ENCODE measurements at places on chromosomes 12 and 14.

- no peak for DNase-seq
These were observed 2.9 kb upstream of the B3GNT4 start for GRCh38 chr12:122200541-122201175.

DNA sequence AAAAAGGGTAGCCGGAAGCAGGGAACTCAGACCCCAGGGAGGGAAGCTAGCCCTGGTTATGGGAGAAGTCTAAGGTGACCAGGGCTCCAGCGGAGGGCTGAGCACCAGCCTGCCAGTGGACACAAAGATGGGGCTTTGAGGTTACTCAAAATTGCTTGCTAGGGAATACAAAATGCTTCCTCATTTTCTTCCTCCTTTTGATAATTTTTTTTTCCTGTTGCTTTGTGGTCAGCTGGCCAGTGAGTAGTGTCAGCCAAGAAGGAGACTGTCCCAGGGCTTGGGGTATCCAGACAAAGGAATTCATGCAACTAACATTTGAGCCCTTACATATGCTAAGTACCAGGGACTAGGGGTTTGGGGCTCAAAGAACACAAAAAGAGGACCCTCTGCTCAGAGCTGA lies 206.2 kb downstream of the PPM1H start:
- no peak for DNase-seq

DNA sequence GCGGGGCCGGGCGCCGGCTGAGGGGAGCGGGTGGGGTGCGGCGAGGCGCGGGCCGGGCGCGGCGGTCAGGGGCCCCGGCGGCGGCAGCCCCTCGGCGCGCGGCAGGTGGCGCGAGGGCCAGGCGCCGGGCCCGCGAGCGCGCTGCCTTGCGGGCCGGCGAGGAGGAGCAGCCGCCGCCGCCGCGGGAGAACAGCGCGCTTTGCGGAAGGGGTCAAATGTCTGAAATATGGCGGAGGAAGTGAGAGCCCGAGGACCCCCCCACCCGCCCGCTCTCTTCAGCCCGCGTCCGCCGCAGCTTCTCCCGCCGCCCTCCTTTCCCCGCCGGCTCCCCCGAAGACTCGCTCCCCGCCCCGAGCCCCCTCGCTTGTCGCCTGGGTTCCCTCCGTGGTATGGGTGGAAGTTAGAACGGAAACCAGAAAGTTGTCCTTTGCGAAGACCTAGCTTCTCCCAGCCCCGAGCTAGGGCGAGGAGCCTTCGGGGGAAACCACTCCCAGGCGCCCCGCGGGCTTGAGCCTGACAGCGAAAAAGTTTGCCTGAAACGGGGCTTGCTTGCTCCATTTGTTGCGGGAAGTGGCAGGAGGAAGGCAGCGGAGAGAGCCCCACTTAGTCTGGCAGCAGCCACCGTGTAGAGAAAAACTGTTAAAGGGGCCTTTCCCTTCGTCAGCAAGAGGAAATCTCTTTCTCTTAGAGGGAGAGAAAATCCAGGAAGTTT lies 551 bp downstream of the RAP1B start:
- peak; percentile 37 for DNase-seq

- DNase-seq = peak; percentile 66
These were observed 31.6 kb downstream of the WBP11 start for GRCh38 chr12:14771651-14772137.

GRCh38 chr12:90280033-90280432 lies 571.4 kb upstream of the ATP2B1 start:
- no peak for DNase-seq

- no peak for DNase-seq
These were observed 3.1 kb downstream of the CDH24 start for GRCh38 chr14:23054000-23054811.

- DNase-seq = no peak
These were observed 94.3 kb downstream of the RIMBP2 start for GRCh38 chr12:130621696-130622298.

DNA sequence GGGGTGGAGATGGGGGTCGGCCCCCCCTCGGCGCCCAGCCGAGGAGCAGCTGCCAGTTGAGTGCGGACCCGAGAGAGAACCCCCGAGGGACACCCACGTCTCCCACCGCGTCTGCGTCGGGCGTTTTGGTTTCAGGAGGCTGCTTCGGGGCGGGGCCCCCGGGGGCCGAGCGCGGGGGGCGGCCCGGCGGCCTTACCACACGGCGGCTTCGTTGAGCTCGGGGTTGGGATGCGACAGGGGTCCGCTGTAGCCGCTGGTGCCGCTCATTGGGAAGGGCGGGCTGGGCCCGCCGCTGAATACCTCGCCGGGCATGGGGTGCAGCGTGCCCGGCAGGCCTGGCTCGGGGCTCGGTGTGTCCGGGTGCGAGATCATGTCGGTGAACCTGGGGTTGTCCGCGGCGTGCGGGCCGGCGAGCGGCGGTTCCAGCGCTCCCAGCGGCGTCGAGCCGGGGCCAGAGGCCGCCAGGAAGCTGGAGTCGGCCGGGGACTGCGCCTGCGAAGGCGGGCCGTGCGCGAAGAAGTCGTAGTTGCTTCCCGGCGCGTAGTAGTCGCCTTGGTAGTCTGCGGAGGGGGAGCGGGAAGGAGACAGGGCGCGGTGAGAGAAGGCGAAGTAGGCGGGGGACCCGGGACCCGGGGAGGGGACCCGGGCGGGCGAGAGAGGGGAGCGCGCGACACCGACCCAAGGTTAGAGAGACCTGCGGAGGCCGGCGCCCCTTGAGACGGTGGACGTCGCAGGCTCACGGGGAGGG lies 8.5 kb downstream of the LHX5 start:
- DNase-seq = no peak

- DNase-seq = no peak
These were observed 458 bp upstream of the DCTN2 start for GRCh38 chr12:57547288-57548012.

DNA sequence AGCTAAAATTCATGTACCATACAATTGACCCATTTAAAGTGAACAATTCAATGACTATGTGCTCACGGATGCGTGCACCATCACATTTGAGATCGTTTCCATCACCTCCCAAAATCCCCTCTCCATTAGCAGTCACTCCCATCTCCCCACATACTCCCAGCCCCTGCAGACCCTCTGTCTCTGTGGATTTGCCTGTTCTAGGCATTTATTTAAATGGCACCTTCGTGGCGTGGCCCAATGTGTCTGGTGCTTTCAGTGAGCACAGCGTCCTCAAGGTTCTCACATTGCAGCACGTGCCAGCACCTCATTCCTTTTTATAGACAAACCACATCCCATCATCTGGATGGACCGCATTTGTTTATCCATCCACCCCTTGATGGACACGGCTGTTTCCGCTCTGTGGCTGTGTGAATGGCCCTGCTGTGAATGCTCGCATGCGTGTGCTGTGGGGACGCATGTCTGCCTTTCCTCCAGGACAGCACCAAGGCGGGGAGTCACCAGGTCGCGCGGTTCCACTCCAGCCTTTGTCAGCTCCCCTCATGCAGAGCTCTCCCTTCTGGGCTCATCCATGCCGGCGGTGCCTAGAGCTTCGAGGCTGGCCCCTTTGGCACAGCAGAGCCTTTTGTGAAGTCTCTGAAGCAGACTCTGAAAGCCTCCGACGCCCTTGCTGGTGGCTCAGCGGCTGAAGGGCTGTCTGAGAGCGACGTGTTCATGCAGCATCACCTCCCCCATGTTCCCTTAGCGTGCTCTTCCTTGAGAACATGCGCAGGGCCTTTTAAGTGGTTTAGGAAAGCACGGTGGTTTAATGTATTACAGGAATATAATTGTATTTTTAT lies 184.4 kb downstream of the KIF26A start:
- no peak for DNase-seq

Measured in CD4-positive, CD25-positive, alpha-beta regulatory T cell (primary cell).